ENCODE measurements at places on chromosomes 7 and 10.
A peak's percentile ranks its signal among the peaks of the same experiment; 100 is the strongest.

GRCh38 chr10:9608602-9609001 is 1409.1 kb upstream of the CELF2 start:
- H3K36me3 ChIP-seq = no peaks in the 10 kb centered on the region
- no peak for DNase-seq
- H3K4me3 ChIP-seq = no peak overlapping the region
- H3K27me3 ChIP-seq = no peaks in the 10 kb centered on the region

DNA sequence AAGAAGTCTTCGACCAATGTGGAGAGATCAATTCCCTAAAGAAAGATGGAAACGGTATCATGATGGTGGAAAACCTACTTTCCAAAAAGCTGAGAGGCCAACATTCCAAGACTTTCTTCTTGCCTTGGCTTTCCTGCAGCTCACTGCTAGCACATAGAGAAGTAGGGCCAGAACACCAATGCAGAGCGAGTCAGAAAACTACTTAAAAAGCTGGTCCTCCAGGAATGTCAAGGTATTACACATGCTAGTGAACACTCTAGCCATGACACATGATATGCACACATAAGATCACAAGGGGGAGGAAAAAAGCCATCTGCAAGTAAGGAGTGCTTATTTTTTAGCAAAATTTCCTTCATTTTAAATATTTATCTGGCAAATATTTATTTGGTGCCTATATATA is 22.7 kb downstream of the GPAM start:
- H3K27me3 ChIP-seq = no peaks in the 10 kb centered on the region
- DNase-seq = no peak
- H3K4me1 ChIP-seq = no peaks in the 10 kb centered on the region

DNA sequence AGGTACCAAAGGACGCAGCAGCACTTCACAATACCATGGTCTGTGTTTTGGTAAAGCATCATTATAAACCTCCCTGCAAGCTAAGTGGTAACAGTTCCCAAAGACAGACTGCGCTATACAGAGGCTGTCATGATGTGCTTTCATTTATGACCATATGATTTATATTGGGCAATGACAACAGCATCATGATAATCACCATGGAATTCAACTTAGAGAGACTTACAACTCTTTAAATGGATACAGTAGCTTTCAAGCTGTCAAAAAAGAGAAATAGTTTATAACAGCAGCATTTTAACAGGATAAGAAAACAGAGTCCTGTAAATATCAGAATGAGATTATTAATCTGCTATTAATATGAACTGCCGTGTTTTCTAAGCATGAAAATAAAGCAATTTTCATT is 341.7 kb downstream of the GPR37 start:
- DNase-seq = no peak
- no peaks in the 10 kb centered on the region for H3K4me1 ChIP-seq
- no peaks in the 10 kb centered on the region for H3K27me3 ChIP-seq
- H3K27ac ChIP-seq = no peak overlapping the region
- H3K36me3 ChIP-seq = no peaks in the 10 kb centered on the region

GRCh38 chr7:23893942-23894891 is 184.2 kb downstream of the STK31 start:
- DNase-seq = no peak
- no peak overlapping the region for H3K27ac ChIP-seq
- H3K4me3 ChIP-seq = no peak overlapping the region
- H3K27me3 ChIP-seq = no peaks in the 10 kb centered on the region

GRCh38 chr10:73848821-73849489 is 25.4 kb downstream of the CAMK2G start:
- peak; percentile 93 for DNase-seq
- peaks cover 6% of the 10 kb centered on the region for H3K4me1 ChIP-seq
- no peaks in the 10 kb centered on the region for H3K27me3 ChIP-seq
- peaks cover 35% of the 10 kb centered on the region for H3K36me3 ChIP-seq
- no peak overlapping the region for H3K27ac ChIP-seq

DNA sequence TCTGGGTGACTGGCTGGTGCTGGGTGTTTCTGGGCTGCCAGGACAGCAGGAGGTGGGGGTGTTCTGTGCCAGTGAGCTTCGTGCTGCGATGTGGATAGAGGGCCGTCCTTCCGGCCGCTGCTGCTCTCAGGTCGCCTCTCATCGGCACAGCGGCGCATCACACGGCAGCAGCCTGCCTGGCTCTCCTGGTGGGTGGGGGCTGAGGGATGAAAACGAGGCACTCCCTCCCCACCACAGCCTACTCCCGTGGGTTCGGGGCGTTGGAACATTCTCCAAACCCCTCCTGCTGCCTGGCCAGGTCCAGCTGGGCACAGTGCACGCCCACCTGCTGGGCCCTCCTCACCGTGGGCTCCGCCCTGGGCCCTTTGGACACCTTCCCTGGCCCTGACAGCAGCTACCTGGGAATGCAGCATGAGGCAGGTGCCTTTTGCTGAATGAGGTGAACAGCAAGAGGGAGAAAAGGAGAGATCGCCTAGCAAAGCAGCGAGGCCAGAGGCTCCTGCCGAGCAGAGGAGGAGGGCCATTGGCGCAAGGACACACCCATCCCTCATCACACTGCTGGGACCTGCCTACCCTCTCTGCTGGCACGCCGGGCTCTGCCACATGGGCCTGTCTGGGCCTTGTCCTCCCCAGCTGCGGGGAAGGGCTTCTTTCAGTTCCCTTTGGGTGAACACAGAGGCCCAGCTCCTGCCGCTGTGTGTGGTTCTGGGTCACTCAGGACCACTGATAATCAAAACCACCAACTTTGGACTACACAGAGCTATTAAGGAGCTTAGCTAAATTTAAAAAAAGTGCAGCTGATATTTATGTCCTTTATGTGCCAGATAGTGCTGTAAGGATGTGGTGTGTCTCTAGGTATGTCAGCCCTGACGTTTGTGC is 33.4 kb downstream of the INPP5A start:
- no peaks in the 10 kb centered on the region for H3K36me3 ChIP-seq
- H3K4me3 ChIP-seq = no peak overlapping the region
- peaks cover 20% of the 10 kb centered on the region for H3K4me1 ChIP-seq
- H3K27ac ChIP-seq = 0 out of 2 replicates have a peak overlapping the region, but pooled peaks have one; percentile 41
- H3K27me3 ChIP-seq = no peaks in the 10 kb centered on the region

GRCh38 chr10:127034034-127034633 is 128.9 kb downstream of the DOCK1 start:
- no peak for DNase-seq
- no peaks in the 10 kb centered on the region for H3K4me1 ChIP-seq
- peak overlapping the region; percentile 91 for H3K27ac ChIP-seq
- H3K36me3 ChIP-seq = peaks cover 69% of the 10 kb centered on the region

GRCh38 chr10:33573606-33574005 is 239.1 kb upstream of the NRP1 start:
- no peaks in the 10 kb centered on the region for H3K36me3 ChIP-seq
- H3K4me1 ChIP-seq = no peaks in the 10 kb centered on the region
- H3K27me3 ChIP-seq = no peaks in the 10 kb centered on the region
- no peak overlapping the region for H3K27ac ChIP-seq
- H3K4me3 ChIP-seq = no peak overlapping the region

DNA sequence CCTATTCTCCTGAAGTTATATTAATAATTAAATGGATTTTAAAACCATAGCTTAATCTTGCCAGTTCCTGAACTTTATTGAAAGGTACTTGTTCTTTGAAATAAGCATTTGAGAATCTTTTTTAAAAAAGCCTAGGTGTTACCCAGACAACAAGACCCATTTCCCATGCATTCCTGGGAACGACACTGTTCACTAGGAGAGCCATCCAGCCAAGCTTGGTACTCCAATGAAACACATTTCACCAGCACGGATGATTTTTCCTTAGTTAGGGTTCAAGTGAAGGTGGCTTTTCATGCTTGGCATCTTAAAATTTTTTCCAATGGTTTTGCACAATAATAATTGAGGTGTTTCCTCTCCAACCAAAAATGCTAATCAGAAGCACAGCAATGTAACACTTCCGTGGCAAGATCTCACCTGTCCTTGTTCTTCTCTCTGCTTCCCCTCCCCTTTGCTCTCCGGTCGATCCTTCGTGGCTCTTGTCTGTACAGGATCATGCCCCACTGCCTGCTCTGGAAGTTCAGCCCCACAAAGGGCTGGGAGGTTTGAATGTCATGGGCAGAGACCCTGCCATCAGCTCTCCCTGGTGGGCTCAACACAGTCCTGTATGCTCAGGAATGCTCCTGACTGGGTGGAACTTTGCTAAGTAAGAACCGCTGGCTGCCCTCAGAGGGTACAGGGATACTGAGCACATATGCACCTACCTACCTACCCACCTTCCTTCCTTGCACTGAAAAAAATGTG is 69.7 kb upstream of the AQP1 start:
- H3K4me3 ChIP-seq = no peak overlapping the region
- H3K27ac ChIP-seq = no peak overlapping the region
- DNase-seq = no peak
- H3K36me3 ChIP-seq = no peaks in the 10 kb centered on the region

DNA sequence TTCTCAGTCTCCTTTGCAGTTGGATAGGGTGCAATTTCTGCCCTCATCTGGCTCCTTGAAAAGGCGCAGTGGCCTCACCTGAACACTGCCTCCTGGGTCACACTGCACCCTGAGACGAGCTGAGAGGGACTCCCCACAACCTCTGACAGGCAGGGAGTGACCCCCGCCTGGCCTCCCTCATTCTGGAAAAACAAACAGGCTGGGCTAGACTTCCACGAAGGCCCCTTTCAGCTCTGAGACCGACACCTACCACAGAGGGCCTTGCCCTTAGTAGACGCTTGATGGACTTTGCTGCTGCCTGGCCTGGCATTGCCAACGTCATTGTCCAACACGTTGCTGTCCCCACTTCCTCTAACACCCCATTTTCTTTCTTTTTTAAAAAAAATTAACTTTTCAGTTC is 8.6 kb downstream of the FAM241B start:
- DNase-seq = no peak
- no peaks in the 10 kb centered on the region for H3K27me3 ChIP-seq
- H3K36me3 ChIP-seq = peaks cover 6% of the 10 kb centered on the region
- H3K4me3 ChIP-seq = no peak overlapping the region
- no peak overlapping the region for H3K27ac ChIP-seq
- H3K4me1 ChIP-seq = peaks cover 13% of the 10 kb centered on the region

DNA sequence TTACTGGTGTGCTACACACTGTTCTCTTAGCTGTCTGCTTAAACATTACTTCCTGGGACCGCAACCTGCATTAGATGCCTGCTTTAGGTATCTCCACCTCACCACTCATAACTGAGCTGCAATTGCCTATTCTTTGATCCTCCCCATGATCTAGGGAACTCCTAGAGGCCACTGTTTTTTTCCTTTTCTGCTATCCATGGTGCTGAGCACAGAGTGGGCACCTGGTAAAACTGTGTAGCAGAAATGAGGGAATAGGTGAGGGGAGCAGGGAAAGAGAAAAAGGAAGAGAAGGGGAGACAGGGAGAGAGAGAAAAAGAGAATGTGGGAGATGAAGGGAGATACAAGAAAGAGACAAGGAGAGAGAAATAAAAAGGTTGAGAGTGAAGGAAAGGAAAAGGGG is 434.9 kb downstream of the ADRA2A start:
- H3K27me3 ChIP-seq = no peaks in the 10 kb centered on the region
- peaks cover 32% of the 10 kb centered on the region for H3K4me1 ChIP-seq
- no peak for DNase-seq
- no peak overlapping the region for H3K27ac ChIP-seq
- H3K4me3 ChIP-seq = no peak overlapping the region

DNA sequence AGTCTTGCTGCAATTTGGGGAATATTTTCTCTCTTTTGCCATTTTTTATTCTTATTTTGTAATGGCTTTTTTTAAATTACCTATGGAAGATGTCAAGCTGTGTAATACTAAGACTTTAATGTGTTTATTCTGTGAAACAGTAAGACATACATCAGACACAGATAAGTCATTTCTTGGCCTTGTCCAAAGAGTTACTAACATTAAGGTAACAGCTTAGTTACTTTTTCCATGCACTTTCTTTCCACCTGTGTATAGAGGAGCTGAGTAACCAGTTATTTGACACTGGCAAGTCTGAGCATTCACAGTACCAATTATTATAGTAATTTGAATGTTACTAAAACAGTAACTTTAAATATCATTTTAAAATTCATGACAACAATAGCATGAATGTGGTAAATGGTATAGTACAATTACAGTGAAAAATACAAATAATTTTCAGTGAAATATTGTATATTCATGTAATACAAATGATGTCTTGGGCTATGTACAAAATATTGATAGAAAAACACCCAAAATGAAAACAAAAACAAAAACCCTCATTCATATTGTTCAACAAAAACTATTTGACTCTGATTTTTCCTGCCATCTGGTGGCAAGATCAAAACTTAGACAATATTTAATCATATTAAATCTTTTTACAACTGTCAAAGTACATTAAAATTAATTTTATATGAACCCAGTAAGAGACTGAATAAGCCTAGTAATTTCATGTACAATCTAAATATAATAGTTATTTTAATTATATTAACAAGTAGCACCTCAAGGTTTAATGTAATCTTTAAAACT is 259.8 kb upstream of the SEMA3A start:
- peak overlapping the region; percentile 15 for H3K27ac ChIP-seq
- no peaks in the 10 kb centered on the region for H3K27me3 ChIP-seq
- no peak overlapping the region for H3K4me3 ChIP-seq
- no peaks in the 10 kb centered on the region for H3K36me3 ChIP-seq

- no peak for DNase-seq
- H3K4me1 ChIP-seq = peaks cover 57% of the 10 kb centered on the region
- peaks cover 72% of the 10 kb centered on the region for H3K36me3 ChIP-seq
Observed at GRCh38 chr7:24403557-24403956, 119.6 kb downstream of the NPY start.

DNA sequence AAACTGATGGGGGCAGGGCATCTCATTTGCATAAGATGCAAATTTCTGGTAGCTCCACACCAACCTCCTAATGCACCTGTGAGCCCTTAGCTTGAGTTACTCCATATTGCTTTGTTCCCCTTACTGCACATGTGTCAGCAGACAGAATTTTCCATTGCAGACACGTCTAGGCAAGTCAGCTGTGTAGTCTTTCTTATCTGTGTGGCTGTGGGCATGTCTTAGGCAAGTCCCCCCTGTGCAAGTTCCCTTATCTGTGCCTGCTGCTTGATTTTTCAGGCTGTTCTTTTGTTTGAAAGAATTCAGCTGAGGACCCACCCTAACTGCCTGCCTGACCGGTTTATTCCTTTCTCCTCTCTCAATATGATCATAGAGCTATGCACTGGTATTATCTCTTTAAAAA is 28.5 kb upstream of the TRIM24 start:
- peaks cover 15% of the 10 kb centered on the region for H3K27me3 ChIP-seq
- no peak overlapping the region for H3K4me3 ChIP-seq
- no peak for DNase-seq
- H3K36me3 ChIP-seq = peaks cover 48% of the 10 kb centered on the region

- no peak overlapping the region for H3K4me3 ChIP-seq
- no peaks in the 10 kb centered on the region for H3K27me3 ChIP-seq
- H3K4me1 ChIP-seq = peaks cover 2% of the 10 kb centered on the region
- H3K27ac ChIP-seq = no peak overlapping the region
- no peaks in the 10 kb centered on the region for H3K36me3 ChIP-seq
Observed at GRCh38 chr7:15292138-15292537, 269.7 kb downstream of the AGMO start.

DNA sequence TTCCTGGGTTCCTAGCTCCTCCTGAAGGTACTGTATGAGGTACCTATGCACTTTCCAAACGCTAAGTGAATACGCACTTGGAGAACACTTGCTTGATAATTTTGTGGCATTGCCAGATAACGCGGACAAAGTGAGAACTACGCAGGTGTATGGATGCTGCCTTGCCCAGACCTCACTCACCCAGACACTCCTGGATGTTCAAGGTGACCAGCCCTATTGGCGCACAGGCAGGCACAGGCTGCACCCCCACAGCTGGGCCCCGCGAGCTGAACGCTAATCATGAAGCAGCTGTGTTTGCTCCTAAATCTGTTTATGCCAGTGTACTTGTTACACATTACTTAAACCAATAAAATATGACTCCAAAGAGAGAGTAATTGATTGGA is 27.3 kb downstream of the DIP2C start:
- no peaks in the 10 kb centered on the region for H3K36me3 ChIP-seq
- H3K27me3 ChIP-seq = no peaks in the 10 kb centered on the region
- DNase-seq = no peak
- H3K4me1 ChIP-seq = peaks cover 11% of the 10 kb centered on the region

Measured in WTC11 (cell line).